ENCODE measurements at places on chromosomes 3 and 15.

GRCh38 chr3:30512576-30512975 lies 93.8 kb upstream of the TGFBR2 start:
- DNase-seq, result no peak

- DNase-seq, result peak; percentile 96
Measured at GRCh38 chr3:58471025-58471887, 20.6 kb upstream of the KCTD6 start.

DNA sequence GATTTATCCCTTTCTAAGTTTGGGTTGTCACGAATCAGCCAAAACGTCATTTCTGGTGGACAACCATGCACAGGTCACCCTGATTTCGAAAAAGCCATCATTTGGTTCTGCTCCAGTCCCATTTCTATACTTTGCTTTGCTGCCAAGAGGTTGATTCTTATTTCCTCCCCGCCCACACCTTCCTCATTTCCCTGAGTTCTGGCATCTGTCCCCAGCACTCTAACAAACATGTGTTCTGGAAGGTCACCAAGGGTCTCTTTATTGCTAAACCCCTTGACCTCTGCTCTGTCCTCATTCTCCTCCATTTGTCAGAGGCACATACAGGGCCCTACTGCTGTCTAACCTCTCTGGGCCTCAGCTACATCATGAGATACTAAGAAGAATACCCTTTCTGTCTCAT lies 36.4 kb upstream of the PTPRG start:
- no peak for DNase-seq

GRCh38 chr3:76034649-76035048 lies 249.3 kb upstream of the ZNF717 start:
- no peak for DNase-seq

- no peak for DNase-seq
Measured at GRCh38 chr3:190516416-190516815, 2.5 kb downstream of the IL1RAP start.

DNA sequence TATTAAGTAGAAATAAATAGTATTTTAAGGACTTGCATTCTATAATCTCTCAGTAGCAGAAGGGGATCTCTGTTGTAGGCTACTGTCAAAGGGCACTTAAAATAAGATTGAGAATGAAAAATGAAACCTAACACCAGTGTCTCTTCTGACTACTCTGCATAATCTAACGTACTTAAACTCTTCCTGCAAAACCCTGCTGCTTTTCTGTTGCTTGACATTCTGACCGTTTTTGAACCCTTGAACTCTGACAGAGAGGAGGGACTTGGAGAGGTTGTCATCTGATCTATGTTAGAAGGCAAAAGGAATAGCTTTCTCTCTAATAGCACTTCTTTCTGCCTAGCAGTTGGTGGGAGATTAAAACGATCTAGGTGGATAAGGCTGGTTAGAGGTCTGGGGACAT lies 204.6 kb downstream of the ZIC1 start:
- no peak for DNase-seq

GRCh38 chr3:64072126-64072525 lies 48.8 kb upstream of the PSMD6 start:
- no peak for DNase-seq

DNA sequence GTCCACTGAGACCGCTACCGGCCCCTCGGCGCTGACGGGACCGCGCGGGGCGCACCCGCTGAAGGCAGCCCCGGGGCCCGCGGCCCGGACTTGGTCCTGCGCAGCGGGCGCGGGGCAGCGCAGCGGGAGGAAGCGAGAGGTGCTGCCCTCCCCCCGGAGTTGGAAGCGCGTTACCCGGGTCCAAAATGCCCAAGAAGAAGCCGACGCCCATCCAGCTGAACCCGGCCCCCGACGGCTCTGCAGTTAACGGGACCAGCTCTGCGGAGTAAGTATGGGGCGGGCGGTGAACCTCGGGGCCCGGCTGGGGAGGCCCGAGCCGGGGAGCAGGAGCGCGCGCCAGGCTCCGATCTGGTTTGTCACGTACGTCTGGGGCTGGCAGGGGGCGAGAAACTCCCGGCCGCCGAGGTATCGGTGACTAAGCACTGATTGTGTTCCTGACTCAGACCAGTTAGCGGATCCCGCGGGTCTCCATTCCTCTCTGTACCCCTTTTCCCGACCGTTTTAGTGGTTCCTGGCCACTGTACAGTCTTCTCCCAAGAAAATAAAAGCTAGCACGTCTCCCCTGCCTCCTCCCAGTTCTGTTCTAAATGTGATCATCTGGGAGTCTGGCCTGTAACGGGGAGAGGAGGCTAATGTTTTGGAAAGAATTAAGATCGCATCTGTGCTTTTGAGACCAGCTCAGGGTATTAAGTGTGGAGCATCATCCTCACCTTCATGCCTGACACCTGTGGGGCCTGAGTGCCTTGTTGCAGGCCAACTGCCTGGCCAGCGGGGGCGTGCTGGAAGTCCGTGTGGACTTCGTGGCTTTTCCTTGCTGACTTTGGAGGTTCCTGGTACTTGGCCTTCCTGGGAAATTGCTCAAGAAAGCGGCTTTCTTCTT lies 691 bp downstream of the MAP2K1 start:
- DNase-seq, result peak; percentile 64

GRCh38 chr3:124787476-124788195 lies 57.4 kb downstream of the UMPS start:
- DNase-seq, result peak; percentile 9

- DNase-seq, result no peak
Measured at GRCh38 chr15:33955945-33956344, 12.4 kb upstream of the CHRM5 start.

DNA sequence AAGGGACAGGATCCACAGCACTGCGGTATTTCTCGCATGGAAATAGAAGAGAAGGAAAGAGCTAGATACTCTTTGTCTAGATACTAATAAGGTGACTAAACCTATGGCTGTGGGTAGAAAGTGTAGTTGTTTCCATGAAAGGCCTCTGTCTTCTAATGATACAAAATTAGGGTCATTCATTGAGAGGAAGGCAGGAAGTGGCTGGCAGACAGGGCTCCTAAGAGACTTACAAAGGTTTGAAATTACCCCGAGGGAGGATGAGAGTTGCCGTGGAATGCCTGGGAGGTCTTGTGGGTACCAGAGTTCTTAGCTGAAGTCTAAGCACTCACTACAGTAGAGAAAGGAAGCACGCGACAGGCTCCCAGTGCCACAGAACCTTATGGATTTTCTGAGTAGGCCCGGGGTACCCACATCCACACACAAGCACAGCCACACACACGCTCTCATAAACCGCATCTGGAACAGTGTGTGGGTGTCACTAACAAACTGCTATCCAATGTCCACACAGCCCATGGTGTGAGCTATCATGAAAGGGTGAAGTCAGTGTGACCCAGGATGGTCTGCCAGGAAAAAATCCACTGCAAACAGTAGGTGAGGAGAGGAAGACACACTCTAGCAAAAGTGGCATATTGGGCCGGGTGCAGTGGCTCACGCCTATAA lies 221.4 kb downstream of the FAM43A start:
- DNase-seq, result no peak

DNA sequence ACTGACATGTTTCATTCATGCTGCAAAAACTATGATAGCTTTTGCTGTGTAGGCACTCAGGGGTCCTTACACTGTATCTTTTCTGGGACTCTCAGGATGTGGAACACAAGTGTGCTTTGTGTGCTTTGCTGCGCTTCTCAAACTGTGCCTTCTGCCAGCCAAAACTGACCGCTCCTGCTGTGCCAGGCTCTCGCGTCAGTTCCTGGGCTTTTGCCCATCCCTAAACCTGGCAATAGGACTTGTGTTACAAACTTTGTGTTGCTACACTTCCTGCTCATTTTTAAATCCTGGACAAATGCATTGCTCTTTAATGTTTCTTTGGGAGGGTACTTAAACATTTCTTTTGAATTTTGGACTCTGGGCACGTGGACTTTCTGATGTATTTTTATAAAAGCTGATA lies 60.3 kb downstream of the DIPK2A start:
- DNase-seq, result no peak

DNA sequence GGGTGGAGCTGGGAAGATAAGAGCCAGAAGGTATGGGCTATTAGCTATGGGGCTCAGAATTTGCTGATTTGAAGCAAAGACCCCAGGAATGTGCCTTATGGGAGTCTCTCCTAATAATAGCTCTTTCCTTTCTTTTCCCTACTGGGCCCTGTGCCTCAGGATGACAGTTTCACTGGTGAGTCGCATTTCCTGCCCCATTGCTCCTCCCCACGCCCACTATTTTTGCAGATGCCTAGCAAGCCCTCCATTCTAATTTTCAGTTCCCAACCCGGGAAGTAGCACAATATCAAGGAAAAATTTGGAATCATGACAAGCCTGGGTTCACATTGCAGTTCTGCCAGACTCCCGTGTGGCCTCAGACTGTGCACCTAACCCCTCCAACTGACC lies 583 bp downstream of the IL17RE start:
- DNase-seq, result no peak
